CD4-positive, alpha-beta memory T cell (primary cell): ENCODE measurements at places on chromosomes 13 and 19. TPM values are rescaled to one million over a fixed set of nuclear protein-coding genes. Genes with fewer than 3 reads are reported as not detected.

DNA sequence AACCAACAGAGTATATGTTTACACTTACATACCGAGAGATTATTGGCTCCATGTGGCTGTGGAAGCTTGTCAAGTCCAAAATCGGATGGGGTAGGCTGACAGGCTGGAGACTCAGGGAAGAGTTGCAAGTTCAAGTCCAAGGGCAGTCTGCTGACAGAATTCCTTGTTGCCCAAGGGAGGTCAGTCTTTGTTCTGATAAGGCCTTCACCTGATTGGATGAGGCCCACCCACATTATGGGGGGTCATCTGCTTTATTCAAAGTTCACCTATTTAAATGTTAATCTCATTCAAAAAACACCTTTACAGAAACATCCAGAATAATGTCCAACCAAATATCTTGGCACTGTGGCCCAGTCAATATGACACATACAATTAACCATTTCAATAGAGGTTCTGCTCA, 452.4 kb downstream of the KLF12 start:
- no peaks in the 10 kb centered on the region for H3K27me3 ChIP-seq
- no peak overlapping the region for H3K27ac ChIP-seq

GRCh38 chr13:26037302-26037701, 14.5 kb downstream of the SHISA2 start:
- H3K4me1 ChIP-seq, result no peaks in the 10 kb centered on the region
- H3K27ac ChIP-seq, result no peak overlapping the region
- H3K36me3 ChIP-seq, result no peaks in the 10 kb centered on the region
- H3K27me3 ChIP-seq, result no peaks in the 10 kb centered on the region
- H3K4me3 ChIP-seq, result no peak overlapping the region

DNA sequence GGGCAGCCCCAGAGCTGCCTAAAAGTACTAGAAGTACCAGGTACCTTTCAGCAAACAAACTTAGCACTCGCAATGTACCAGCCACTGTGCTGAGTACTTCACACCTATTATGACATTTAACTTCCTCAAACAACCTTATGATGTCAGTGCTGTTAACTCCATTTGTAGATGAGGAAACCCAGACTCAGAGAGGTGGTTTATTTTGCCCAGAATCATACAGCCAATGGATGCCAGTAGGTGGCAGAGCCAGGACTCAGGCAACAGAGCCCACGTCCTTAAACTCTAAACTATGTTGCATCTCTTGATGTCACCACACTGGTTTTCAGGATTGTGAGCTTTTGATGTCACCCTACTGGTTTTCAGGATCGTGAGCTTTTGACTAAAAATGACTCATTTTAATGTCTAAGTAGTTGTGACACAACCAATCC, 78.9 kb downstream of the FLT1 start:
- H3K4me1 ChIP-seq, result no peaks in the 10 kb centered on the region
- H3K27me3 ChIP-seq, result no peaks in the 10 kb centered on the region
- no peak overlapping the region for H3K4me3 ChIP-seq
- no peak overlapping the region for H3K27ac ChIP-seq
- DNase-seq, result no peak
- no peaks in the 10 kb centered on the region for H3K36me3 ChIP-seq

GRCh38 chr19:44308011-44308410, 3.2 kb upstream of the ZNF235 start:
- DNase-seq, result no peak
- H3K36me3 ChIP-seq, result no peaks in the 10 kb centered on the region
- H3K4me3 ChIP-seq, result no peak overlapping the region

DNA sequence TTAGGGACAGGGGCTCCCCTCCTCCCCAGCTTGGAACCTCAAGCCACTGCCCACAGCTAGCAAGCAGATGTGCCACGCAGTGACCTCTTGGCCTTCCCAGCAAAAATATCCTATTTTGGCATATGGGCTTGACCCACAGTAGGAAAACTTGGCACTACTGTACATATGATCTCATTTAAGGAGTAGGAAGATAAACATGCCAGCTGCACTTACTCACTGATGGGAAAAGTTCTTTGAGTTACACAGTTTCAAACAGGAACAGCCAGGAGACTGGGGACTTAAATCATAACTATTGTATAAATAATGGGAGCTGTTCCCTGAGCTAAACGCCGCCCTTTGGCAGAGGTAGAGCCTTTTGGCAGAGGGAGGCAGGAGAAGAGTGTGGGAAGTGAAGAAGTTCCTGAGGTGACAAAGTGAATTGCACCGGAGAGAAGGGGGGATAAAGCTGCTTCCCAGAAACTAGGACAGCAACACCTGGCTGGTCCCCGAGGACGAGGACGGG, 6.1 kb downstream of the SACS start:
- no peaks in the 10 kb centered on the region for H3K4me1 ChIP-seq
- H3K4me3 ChIP-seq, result no peak overlapping the region
- no peak for DNase-seq
- no peak overlapping the region for H3K27ac ChIP-seq
- H3K27me3 ChIP-seq, result no peaks in the 10 kb centered on the region

- H3K4me3 ChIP-seq, result no peak overlapping the region
- H3K4me1 ChIP-seq, result no peaks in the 10 kb centered on the region
- H3K36me3 ChIP-seq, result no peaks in the 10 kb centered on the region
- H3K27me3 ChIP-seq, result no peaks in the 10 kb centered on the region
- no peak for DNase-seq
- H3K27ac ChIP-seq, result no peak overlapping the region
Measured at GRCh38 chr19:17625043-17625442, 63.1 kb downstream of the UNC13A start.

The TTC9B gene
- total RNA-seq, result not detected

DNA sequence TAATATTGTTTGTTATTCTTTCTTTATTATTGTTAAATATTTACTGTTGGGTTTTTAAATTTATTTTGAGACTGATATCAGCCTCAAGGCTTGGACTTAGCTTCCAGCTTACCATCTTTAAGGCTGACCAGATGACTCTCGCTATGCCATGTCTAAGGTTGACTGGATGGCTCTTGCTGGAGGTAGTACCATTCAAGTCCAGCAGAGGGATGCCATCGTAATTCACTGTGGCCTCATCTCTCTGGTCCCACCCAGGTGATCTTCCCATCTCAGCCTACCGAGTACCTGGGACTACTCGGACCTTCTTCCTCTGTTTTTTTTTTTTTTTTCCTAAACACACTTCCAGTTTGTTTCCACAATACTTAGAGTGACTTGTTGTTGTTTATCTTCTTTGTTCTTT, 41.7 kb upstream of the ZNF91 start:
- no peaks in the 10 kb centered on the region for H3K27me3 ChIP-seq
- H3K27ac ChIP-seq, result no peak overlapping the region
- H3K4me1 ChIP-seq, result no peaks in the 10 kb centered on the region
- DNase-seq, result no peak

The HAUS8 gene
- 20.0 TPM for total RNA-seq

DNA sequence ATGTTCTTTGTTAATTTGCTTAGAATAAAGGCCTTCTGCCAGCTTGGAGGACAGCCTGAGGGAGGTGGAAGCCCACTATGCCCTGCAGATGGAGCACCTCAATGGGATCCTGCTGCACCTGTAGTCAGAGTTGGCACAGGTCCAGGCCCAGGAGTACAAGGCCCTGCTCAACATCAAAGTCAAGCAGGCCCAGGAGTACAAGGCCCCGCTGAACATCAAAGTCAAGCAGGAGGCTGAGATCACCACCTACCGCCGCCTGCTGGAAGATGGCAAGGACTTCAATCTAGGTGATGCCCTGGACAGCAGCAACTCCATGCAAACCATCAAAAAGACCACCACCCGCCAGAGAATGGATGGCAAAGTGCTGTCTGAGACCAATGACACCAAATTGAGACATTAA, 41.7 kb downstream of the ZNF85 start:
- H3K36me3 ChIP-seq, result no peaks in the 10 kb centered on the region
- no peaks in the 10 kb centered on the region for H3K27me3 ChIP-seq
- no peak overlapping the region for H3K27ac ChIP-seq

The SSBP4 gene
- total RNA-seq, result 73.4 TPM

DNA sequence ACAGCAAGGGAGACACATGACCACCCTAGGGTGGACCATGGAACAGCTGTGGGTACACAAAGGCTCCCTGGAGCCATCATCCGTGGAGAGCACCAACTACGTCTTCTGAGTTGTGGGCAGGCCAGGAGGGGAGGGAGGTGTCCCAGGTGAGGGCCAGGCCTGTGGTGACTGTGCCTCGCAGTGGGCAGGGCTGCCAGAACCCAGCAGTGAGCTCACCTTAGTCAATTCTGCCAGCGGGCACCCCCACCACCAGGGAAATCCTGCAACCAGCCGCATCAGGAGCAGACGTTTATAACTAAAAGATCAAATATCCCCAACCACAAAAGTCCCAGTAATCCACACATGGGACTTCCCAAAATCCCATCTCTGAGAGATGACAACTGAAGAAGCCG, 19.6 kb downstream of the ELL start:
- no peak for DNase-seq
- no peaks in the 10 kb centered on the region for H3K27me3 ChIP-seq
- H3K4me3 ChIP-seq, result no peak overlapping the region
- H3K4me1 ChIP-seq, result peaks cover 100% of the 10 kb centered on the region
- peak overlapping the region; percentile 7 for H3K27ac ChIP-seq

- no peaks in the 10 kb centered on the region for H3K27me3 ChIP-seq
- DNase-seq, result no peak
- H3K4me1 ChIP-seq, result peaks cover 60% of the 10 kb centered on the region
Measured at GRCh38 chr13:40205771-40206240, 460.6 kb downstream of the FOXO1 start.

- no peak overlapping the region for H3K27ac ChIP-seq
- H3K4me3 ChIP-seq, result no peak overlapping the region
- peaks cover 44% of the 10 kb centered on the region for H3K4me1 ChIP-seq
- no peaks in the 10 kb centered on the region for H3K36me3 ChIP-seq
Measured at GRCh38 chr13:43058831-43059230, 35.4 kb downstream of the DNAJC15 start.

DNA sequence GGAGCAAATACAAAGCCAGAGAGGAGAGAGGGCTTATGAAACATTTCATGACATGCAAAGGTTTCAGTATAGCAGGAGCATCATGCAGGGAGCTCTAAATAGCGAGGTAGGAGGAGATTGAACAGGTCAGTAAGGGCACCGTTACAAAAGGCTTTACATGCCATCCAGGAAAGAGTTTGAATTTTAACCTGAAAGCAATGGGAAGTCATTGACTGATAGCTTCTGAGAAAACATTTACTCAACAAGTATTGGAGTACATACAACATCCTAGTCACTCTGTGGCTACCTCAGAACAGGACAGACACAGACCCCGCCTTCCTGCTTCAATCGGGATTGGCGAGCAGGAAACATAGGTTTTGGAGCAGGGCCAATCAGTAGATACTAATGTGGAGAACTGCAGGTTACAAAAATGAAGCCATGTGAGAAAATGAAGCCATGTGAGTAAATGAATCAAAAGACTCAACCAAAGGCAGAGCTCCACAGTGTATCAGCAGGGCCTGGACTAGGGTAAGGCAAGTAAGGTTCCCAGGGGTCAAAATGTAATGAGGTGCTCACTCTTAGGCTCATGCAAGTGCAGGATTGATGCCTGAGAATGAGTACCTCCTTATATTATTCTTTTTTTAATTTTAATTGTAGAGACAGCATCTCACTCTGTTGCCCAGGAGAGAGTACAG, 46.8 kb upstream of the FNDC3A start:
- no peak overlapping the region for H3K27ac ChIP-seq
- no peaks in the 10 kb centered on the region for H3K27me3 ChIP-seq
- no peak overlapping the region for H3K4me3 ChIP-seq
- H3K4me1 ChIP-seq, result no peaks in the 10 kb centered on the region

DNA sequence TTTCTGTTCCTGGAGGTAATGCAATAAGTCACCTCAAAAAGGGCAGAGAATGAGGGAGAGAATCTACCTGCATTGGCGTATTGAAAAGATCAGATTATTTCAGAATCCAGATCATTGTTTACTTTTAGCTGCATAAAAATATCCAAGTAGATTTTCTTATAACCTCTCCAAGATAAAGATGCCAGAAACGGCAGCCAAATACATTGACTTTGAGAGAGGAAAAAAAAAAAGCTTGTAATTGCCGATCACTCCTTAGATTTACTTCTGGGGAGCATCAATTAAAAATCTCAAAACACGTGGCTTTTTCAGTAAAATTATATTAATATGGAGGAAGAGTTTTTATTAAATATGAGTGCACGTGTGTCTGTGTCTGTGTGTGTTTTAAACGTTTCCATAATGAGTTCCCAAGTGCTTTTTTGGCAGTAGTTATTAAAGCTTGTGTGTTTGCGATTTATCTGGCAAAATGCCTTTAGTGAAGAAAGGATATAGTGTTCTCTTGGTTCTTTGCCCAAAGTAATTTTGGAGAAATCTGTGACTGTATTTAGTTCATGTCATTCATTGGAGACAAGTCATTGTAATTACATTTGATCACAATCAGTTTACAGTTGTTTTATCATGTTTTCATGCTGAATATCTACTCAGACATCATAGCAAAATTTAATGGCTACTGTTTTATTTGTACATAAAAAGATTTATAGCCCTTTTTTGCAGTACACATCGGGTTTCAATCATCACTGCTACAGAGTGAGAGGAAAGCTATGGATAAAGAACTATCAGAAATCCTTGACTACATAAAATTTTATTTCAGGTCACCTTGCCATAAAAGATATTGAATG, 176.1 kb downstream of the TM9SF2 start:
- no peak overlapping the region for H3K27ac ChIP-seq
- no peak for DNase-seq

The EPSTI1 gene
- total RNA-seq, result 17.1 TPM

- DNase-seq, result no peak
- H3K4me1 ChIP-seq, result peaks cover 82% of the 10 kb centered on the region
- peak overlapping the region; percentile 12 for H3K4me3 ChIP-seq
- H3K36me3 ChIP-seq, result no peaks in the 10 kb centered on the region
Measured at GRCh38 chr13:42275098-42275471, 3.1 kb downstream of the AKAP11 start.

GRCh38 chr13:112725346-112726015, 35.6 kb downstream of the ATP11A start:
- H3K4me3 ChIP-seq, result no peak overlapping the region
- no peaks in the 10 kb centered on the region for H3K27me3 ChIP-seq
- no peaks in the 10 kb centered on the region for H3K36me3 ChIP-seq
- H3K27ac ChIP-seq, result no peak overlapping the region

GRCh38 chr13:34076943-34077703, 259.2 kb downstream of the RFC3 start:
- H3K36me3 ChIP-seq, result no peaks in the 10 kb centered on the region
- DNase-seq, result no peak
- H3K27me3 ChIP-seq, result no peaks in the 10 kb centered on the region
- no peaks in the 10 kb centered on the region for H3K4me1 ChIP-seq

- H3K4me1 ChIP-seq, result no peaks in the 10 kb centered on the region
- no peak for DNase-seq
- no peak overlapping the region for H3K27ac ChIP-seq
- no peaks in the 10 kb centered on the region for H3K36me3 ChIP-seq
Measured at GRCh38 chr13:102571075-102571474, 25.7 kb upstream of the TPP2 start.

The ZNF541 gene
- total RNA-seq, result 0.79 TPM
